ENCODE measurements at places on chromosomes 5 and 9.

DNA sequence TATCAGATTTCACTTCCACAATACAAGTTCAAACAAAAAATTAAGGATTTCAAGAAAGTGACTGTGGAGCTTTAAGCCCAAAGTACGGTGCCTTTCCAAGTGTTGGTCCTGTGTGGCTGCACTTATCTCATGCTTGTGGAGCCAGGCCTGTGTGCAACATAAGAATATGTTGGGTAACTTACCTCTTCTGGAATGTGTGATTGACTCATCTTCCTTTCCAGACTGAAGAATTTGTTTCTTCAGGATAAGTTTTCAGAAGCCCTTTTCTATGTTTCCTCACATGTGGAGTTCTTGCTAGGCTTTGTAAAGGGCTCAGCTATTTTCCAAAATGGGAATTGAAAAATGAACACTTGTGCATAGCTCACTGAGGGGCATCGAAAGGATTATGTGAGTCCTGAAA is 485.1 kb upstream of the PAPPA start:
- no peak for DNase-seq

GRCh38 chr5:172079876-172080275 is 73.4 kb upstream of the FBXW11 start:
- no peak for DNase-seq

GRCh38 chr5:108925073-108925472 is 177.4 kb downstream of the FER start:
- DNase-seq, result no peak

GRCh38 chr9:121059513-121059912 is 9.4 kb upstream of the C5 start:
- DNase-seq, result no peak

DNA sequence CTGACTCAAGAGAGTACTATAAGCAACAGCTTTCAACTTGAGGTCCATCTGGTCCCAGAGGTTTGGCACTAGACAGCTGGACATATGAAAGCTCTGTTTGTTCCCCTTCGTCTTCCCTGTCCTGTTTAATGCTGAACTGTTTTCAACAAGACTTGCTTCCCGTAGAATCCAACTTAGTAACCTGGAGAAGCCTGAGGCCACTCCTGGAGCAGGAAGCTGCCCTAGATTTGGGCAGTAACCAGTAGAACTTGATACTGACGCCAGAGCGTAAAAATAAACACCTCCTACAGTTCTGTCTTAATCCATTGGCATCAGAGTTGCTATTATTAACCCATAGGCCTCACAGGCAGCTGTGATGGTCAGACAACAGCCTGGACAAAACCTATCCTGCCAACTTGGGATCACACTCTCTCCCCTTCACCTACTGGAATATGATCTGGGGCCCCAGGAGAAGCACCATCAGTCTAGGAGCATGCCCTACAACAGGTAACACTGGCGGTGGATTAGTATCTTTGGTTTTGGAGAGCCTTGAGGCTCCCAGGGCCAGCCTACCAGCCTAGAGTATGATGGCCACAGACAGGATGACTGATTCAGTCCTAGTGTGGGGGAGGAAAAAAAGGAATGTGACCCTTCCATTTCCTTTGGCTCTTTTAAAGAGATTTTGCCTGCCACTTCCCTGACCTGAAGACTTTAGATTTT is 29.2 kb downstream of the RUSC2 start:
- DNase-seq, result no peak

DNA sequence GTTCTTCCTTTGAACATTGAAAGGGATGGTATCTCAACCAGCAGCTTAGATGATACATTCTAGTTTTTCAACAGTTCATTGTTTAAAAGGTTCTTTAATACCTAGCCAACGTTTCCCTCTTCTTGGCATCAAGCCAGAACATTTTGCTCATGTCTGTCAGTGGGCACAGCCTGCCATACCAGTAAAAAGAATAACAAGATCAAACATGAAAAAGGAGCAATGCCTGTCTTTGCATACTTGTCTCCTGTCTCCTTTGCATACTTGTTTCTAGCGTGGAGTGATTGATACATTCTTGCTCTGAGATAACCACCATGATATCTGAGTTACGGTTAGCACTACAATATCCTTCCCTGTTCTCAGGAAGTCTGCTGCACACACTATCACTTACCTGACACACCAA is 248.6 kb upstream of the DAPK1 start:
- no peak for DNase-seq

GRCh38 chr5:107889387-107889786 is 218.7 kb upstream of the EFNA5 start:
- no peak for DNase-seq

DNA sequence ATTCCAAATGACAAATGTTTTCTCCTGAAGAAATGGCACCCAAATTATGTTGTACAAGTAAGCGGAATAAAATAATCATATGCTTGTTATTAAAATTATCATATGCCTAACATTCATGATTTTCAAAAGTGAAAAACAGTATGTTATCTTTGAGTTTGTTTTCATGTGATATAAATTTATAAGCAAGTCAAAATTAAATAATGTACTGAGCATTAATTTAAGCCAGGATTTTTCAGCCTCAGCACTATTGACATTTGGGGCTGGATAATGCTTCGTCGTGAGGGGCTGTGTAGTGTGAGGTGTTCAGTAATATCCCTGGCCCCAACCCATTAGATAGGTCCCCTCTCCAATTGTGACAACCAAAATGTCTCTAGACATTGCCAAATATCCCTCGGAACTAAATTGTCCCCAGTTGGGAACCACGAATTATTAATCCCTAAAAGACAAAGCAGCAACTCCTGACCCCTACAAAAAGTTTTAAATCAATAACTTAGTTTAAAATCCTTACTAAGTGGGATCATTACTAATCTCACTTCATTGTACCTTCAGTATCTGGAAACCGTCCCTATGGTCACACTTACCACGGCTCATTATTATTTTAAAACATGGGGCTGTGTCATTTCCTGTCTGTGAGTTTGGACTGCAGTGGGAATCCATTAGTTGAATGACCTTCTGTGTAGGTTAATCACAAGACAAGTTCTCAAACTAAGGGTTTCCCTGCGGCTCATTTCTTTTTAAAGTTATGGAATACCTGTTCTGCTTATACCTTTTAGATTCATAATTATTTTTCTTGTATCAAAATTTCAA is 1.3 kb upstream of the NNT start:
- no peak for DNase-seq

DNA sequence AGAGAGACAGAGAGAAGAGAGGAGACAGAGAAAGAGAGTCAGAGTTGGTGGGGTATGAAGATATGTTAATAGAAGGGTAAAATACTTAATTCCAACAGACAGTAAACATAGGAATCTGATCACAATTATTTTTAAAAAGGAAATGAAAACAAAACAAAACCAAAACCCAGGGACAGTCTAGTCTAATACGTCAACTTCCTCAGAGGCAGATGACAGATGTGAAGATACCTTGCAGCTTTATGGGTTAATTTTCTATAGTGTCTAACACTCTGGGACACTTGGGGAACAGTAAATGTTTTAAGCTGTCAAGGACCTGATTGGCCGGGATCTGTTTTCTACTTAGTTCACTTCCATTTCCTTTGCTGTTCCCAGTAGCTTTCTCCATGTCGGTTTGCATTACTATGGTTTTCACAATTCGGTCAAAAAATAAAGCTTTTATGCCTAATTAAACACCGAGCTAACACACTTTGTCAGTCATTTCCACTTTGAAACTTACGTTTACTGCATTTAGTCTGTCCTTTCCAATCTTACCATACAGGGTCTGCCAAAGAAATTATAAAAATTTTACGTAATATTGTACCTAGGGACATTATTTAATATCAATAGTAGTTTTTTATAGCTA is 216.5 kb downstream of the MCTP1 start:
- no peak for DNase-seq

DNA sequence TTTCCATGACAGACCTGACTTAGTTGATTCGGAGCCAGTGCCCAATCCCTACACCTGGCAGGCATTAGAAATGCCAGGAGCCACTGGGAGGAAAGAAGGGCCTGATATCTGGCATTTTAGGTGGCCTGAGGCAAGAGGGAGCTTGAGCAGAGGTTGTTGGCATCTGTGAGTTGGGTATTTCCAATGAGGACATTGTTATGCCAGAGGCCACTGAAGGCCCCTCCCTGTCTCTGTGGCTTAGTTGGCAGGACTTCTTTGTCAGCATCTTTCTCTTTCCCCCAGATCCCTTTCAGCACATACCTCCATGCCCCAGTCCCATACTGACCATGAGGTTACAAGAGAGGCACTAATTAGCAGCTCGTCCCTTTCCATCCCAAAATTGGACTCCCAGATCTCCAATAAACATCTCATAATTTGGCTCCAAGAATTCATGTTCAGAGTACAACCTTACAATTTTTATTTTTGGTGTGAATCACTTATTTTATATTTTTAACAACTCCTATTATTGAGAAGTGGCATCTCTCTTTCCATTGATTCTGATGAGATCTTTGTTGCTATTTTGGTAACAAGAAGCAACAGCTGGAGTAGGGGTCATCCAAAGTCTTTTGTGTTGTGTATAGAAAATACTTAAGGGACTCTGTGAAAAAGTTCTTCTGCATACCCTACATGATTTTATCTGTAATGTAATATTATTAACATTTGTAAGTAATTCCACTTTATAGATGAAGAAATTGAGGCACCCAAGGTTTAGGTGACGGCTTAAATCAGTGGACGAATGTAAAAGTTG is 68.6 kb upstream of the MAP3K1 start:
- no peak for DNase-seq

DNA sequence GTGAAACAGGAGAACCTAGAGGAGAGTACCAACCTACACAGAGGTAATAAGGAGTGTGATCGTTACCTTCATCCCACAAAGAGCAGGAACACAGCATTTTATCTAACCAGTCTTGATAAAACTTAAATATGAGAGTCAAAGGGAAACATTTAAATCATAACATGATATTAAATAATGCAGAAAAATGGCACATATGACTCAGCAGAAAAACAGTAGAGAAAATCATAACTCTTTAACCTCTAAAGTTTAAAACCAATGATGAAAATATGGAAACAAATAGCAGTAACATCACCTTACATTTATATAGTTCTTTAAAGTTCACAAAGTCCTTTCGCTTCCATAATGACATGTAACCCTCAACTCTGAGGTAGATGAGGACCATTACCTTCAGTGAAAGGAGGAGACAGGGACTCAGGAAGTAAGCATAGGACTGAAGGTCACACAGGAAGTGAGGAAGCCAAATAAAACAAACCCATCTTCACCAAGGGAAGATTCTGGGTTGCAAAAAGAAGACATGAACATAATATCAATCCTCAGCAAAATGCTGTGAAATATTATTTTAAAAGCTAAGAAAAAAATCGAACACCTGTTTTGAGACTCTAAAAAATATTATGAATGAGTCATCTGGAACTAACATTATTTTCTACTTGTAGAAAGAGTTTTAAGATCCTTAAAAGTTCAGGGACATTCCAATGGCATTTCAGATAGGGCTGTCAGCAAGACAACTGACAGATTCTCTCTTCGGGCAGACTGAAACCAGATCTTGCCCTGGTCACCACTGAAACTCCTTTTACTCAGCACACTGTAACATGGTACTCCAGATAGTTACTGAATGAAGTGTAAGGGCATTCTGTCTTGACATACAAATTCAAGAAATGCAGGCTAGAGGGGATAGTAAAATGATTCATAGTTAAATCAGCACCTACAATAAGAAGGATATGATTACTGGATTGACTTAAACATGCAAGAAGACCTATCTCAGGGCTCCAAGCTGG is 148.5 kb downstream of the EPB41L4A start:
- DNase-seq, result no peak

DNA sequence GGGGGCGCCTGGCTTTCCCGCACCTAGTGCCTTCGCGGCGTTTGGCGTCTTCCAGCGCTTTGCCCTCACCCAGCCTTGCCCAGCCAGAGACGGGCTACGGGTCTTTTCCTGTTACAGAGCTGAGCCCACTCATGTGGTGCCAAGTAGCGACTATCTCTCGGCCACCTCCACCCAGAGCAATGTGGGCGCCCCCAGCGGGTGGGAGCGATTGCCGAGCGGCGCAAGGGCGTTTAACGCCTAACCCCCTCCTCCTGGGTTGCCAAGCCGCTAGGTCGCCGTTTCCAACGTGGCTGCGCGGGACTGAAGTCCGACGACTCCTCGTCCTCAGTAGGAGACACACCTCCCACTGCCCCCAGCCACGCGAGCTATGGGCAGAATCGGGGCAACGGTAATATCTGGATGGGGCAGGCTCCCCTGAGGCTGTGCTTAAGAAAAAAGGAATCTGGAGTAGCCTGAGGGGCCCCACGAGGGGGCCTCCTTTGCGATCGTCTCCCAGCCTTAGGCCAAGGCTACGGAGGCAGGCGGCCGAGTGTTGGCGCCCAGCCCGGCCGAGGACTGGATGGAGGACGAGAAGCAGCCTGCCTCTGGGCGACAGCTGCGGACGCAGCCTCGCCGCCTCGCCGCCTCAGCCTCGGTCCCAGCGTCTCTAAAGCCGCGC is 5.8 kb downstream of the TLX3 start:
- no peak for DNase-seq

DNA sequence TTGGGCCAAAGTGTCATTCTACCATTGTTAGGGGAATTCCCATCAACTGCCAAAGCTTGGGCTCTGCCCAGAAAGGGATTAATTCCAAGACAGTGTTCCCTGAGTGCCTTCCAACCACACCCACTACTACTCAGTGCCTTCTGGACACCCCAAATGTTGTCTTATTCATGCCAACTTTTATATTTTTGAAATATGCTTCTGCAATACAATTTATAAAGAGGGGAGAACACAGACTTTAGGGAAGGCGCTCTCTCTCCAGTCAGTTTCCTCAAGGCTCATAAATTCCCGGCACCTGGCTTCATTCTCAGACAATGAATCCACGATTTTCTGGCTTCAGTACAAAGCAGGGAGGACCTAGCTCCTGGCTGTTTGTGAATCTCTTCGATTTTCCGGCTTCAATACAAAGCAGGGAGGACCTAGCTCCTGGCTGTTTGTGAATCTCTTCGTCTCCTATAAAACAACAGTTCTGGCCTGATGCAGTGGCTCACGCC is 120.1 kb upstream of the MYO10 start:
- no peak for DNase-seq

- no peak for DNase-seq
Observed at GRCh38 chr5:135208903-135209721, 175.1 kb upstream of the PITX1 start.

DNA sequence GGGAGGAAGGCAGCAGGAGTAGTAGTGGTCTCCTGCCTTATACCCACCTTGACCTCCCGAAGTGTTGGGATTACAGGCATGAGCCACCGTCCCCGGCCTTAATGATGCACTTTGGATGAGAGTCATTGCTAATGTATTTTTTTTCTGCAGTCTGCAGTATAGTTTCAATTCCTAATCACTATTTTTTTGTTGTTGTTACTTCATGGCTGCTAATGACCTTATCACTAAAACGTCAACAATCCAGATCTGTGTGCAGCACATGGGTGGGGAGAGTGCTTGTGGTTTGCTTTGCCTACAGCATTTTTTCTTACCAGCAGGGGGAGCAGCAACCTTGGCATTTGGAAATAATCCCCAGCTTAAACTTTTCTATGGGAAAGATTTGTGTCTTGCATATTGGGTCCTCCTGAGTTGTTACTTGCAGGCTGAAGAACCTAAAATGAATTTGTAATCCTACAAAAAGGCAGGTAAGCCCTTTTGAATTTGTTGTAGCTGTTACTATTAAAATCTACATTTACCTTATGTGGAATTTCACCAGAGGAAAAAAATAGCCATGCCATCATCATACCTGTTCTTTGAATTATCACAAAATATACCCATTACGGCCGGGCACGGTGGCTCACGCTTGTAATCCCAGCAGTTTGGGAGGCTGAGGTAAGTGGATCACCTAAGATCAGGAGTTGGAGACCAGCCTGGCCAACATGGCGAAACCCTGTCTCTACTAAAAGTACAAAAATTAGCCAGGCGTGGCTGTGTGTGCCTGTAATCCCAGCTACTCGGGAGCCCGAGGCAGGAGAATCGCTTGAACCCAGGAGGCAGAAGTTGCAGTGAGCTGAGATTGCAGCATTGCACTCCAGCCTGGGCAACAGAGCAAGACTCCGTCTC is 6.3 kb upstream of the MED7 start:
- peak; percentile 69 for DNase-seq

Data from activated CD8-positive, alpha-beta memory T cell treated with anti-CD3 and anti-CD28 coated beads for 4 hours (primary cell).